Renal cortex interstitium (tissue), 15 donors: ENCODE measurements at places on chromosomes 5 and 9. TPM values are rescaled to one million over a fixed set of nuclear protein-coding genes. Genes with fewer than 3 reads are reported as not detected.

Gene IL13
- polyA plus RNA-seq = not detected

Gene ACTBL2
- not detected for polyA plus RNA-seq

Gene TOMM5
- polyA plus RNA-seq = 101 TPM

DNA sequence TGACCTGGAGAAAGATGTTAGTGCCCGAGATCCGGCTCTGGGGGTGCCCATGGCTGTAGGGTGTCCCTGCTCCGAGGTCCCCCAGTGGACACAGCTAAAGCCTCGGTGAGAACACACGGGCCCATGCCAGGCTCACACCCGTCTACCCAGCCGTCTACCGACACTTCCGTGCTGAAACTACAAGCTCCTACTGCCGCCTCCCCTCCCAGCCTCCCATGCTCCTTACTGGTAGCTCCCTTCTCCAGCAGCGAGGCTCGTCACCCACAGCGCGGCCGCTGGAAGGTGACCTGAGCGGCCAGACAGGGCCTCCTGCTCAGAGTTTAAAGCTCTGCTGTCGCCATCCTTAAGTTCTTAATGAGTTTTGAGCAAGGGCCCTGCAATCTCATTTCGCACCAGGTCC is 33.2 kb upstream of the CLPTM1L start:
- no peak for DNase-seq

- no peak for DNase-seq
Observed at GRCh38 chr9:37918665-37919170, 14.8 kb upstream of the SLC25A51 start.

- no peak for DNase-seq
Observed at GRCh38 chr5:163993126-163993525, 487.7 kb downstream of the MAT2B start.

DNA sequence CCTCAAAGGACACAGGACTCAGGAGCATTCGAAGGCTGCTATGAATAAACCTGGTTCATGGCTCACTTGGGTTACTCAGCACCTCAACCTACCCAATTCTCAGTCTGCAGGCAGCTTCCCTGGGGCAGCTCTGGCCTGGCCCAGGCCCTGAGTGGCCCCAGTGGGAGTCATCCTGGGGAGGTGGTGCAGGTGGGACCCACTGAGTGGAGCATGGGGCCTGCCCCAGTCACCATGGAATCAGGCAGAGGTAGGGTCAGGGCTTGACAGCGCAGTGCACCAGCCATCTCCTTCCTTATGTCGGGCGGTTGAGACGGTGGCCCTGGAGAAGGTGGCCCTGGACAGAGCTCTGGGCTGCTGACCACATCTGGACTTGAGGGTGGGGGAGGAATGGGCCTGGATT is 19.2 kb downstream of the PLEKHG4B start:
- DNase-seq = no peak

DNA sequence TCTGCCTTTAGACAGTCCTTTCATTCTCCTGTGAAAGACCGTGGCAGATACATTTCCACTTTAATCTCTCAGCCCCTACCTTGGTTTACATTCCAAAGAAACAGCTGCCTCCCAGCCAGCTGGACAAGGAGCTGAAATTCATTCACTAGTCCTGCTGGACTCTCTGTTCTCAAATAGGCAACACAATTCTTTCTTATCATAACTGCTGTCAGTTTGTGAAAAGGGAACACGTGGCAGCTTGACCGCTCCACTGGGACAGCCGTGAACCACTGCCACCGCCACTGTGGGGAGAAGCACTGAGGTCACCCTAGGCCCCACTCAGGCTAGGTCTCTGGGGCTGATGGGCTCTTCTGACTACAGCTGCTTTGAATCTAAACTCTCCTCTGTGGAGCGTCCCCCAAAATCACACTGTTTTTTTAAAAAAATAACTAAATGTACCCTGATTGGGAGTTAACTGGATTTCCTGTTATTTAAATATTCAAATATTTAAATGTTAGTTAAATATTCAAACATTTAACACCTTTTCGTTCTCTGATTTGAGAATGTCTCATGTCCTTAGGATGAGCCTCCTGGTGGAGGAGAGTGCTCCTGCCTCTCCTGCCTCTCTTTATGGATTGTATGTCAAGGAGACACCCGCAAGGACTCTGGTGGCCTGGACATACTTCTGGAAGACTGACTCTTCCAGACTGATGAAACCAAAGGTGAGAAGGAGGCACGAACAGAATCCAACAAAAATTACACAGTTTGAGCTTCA is 120.1 kb downstream of the BOD1 start:
- DNase-seq = no peak

- DNase-seq = no peak
Observed at GRCh38 chr5:169195601-169196000, 105.3 kb downstream of the SLIT3 start.

DNA sequence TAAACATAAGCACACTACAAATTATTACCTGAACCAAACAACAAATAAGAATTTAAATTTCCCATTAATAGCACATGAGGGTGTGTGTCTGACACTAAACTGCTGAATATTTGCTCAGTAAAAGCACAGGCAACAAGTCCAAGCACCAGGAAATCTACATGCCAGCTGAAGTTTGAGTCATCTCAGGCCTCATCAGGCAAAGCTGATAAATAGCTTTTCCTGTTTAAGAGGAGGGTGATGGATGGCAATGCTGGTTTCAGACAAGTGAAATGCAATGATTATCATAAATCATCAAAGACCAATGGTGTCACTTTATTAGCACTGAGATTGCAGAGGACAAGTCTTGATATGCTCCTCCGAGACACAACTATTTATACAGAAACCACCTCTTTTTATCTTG is 1668.0 kb upstream of the C9orf72 start:
- DNase-seq = no peak

- no peak for DNase-seq
Observed at GRCh38 chr5:30458681-30459080, 734.8 kb upstream of the CDH6 start.

DNA sequence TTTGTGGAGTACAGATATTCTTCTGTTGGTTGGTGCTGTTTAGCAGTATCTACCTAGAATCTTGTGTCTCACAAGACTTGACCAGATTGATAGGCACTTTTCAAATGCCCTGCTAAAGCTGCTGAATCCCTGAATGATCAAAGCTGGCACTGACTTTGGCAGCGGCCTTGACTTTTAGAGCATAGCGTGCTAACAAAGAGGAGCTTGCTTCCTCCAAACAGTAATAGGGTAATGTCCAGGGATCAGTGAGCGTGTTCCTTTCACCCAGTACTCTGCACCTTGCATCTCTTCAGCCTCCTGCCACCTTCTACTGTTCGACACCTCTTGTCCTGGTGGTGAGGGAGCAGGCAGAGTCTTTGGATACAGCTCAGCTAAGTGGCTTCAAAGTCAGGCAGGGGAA is 100.8 kb downstream of the IQGAP2 start:
- DNase-seq = no peak

GRCh38 chr9:92245005-92245797 is 48.3 kb downstream of the IARS1 start:
- no peak for DNase-seq
